ENCODE measurements at places on chromosomes 3 and 15. TPM values are rescaled to one million over a fixed set of nuclear protein-coding genes. Genes with fewer than 3 reads are reported as not detected.

CCR1 gene
- total RNA-seq = not detected

DNA sequence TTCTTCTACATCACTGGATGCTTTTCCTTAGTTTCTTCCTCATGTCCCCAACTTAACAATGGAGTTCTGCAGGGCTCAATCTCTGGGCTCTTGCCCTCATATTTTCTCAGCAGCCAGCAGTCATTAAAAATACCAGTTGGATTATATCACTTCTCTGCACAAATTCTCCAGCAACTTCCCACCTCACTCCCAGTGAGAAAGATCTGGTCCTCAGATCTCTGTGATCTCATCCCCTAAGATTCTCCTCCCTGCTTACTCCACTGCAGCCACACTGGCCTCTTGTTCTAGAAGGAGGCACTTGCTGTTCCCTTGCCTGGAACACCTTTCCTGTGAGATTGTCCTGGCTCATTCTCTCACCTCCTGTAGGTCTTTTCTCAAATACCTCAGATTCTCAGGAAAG is 6.1 kb downstream of the ERICH6 start:
- no peak for DNase-seq

GRCh38 chr3:41338276-41338675 is 139.0 kb downstream of the CTNNB1 start:
- DNase-seq = peak; percentile 26

- DNase-seq = no peak
These were observed 26.7 kb upstream of the GREM1 start for GRCh38 chr15:32690941-32691688.

GRCh38 chr3:136070334-136070733 is 104.8 kb downstream of the PPP2R3A start:
- no peak for DNase-seq

GRCh38 chr3:151751161-151751560 is 17.4 kb downstream of the AADACL2 start:
- no peak for DNase-seq

GRCh38 chr3:113018536-113019181 is 27.9 kb downstream of the GTPBP8 start:
- no peak for DNase-seq

DNA sequence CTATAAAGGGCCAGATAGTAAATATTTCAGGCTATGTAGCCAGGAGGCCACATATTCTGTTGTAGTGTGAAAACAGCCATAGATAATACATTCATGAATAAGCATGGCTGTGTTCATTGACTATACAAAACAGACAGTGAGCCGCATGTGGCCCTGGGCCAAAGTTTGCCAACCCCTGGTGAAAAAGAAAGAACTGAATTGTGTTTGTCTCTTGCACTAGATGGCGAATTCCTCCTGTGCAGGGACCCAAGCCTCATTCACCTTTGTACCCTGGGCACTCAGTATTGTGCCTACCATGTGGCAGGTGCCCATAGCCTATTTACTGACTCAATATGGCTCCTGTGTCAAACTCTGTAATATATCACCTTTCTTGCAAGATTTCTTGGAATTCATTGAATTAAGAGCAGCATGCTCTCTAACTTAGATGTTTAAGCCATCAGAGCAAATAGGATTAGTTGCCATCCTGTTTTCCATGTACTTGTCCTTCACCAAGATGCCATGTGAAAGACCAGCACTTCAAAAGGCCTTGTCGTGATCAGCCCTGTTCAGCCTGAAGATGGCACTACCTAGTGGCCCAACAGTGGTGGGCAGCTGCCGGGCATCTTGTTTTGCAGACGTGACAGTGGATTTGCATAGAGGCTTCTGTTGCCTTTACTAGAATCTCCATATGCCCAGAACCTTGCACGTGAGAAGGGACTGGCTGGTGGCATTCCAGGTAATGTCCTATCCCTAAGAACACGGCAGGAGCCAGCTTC is 50.9 kb upstream of the CMTM7 start:
- DNase-seq = no peak

SLC51A gene
- not detected for total RNA-seq

GRCh38 chr3:99765042-99765942 is 52.4 kb upstream of the CMSS1 start:
- DNase-seq = peak; percentile 79

SV2B gene
- not detected for total RNA-seq

GRCh38 chr3:129961141-129961541 is 13.4 kb upstream of the TRH start:
- peak; percentile 35 for DNase-seq

- DNase-seq = peak; percentile 15
These were observed 55.3 kb downstream of the LINGO1 start for GRCh38 chr15:77577366-77577950.

CLDN16 gene
- total RNA-seq = 0.18 TPM

DNA sequence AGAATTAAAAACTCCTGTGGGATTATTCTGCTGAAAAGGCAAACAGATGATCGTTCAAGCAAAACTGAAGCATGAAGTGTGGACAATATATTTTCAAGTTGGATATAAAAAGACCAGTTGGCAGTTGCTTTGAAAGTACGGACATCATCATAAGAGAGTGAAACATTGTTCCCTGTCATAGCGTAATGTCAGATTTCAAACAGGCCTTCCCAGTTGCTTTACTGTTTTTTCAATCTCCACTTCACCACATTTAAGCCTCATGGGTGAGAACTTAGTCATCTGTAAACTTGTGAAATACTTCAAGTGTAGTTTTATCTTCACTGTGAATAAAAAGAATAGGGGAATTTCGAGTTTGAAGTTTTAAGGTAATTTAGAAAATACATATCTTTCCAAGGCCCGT is 435.1 kb upstream of the CNTN3 start:
- DNase-seq = no peak

ARL6IP5 gene
- 174 TPM for total RNA-seq

Measured in cardiac muscle cell (in vitro differentiated cells and primary cell).